ENCODE measurements at places on chromosomes 6 and 20.

- no peak for DNase-seq
Measured at GRCh38 chr6:148271711-148272439, 70.8 kb upstream of the SASH1 start.

GRCh38 chr6:168152980-168153379 is 74.0 kb upstream of the FRMD1 start:
- DNase-seq: no peak

DNA sequence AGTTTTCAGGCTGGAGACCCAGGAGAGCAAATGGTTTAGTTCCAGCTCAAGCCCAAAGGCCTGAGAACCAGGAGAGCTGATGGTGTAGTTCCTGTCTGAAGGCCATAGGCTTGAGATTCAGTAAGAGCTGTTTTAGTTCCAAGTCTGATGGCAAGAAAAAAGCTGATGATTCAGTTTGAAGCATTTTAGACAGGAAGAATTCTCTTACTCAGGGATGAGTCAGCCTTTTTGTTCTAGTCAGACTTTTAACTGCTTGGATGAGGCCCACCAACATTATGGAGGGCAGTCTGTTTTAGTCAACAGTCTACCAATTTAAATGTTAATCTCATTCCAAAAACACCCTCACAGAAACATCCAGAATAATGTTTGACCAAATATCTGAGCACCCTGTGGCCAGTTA is 2.5 kb downstream of the ZSCAN26 start:
- peak; percentile 88 for DNase-seq

DNA sequence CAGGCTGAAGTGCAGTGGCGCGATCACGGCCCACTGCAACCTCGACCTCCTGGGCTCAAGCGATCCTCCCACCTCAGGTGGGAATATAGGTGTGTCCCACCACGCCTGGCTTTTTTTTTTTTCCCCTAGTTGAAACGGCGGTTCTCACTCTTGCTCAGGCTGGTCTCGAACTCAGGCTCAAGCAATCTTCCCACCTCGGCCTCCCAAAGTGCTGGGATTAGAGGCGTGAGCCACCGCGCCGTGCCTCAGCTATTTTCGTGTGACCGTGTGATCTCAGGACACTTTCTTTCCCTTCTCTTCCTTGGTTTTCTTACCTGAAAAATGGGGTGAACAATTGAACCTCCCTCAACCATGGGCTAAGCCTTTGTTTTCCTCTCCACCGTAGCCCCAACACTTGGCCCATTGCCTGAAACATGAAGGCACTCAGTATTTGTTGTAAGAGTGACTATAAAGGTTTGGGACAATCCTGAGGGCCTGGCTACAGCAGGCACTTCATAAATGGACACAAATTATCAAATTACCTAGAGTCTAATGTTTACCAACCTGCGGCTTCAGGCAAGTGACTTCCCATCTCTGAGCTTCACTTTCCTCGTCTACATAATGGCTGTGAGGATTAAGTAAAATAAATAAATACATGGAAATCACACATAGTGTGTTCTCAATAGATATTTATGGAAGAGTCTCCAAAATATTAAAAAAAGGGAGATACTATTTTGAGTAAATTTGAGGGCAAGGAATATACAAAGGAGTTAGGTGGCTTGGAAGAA is 31.4 kb upstream of the ID1 start:
- no peak for DNase-seq

DNA sequence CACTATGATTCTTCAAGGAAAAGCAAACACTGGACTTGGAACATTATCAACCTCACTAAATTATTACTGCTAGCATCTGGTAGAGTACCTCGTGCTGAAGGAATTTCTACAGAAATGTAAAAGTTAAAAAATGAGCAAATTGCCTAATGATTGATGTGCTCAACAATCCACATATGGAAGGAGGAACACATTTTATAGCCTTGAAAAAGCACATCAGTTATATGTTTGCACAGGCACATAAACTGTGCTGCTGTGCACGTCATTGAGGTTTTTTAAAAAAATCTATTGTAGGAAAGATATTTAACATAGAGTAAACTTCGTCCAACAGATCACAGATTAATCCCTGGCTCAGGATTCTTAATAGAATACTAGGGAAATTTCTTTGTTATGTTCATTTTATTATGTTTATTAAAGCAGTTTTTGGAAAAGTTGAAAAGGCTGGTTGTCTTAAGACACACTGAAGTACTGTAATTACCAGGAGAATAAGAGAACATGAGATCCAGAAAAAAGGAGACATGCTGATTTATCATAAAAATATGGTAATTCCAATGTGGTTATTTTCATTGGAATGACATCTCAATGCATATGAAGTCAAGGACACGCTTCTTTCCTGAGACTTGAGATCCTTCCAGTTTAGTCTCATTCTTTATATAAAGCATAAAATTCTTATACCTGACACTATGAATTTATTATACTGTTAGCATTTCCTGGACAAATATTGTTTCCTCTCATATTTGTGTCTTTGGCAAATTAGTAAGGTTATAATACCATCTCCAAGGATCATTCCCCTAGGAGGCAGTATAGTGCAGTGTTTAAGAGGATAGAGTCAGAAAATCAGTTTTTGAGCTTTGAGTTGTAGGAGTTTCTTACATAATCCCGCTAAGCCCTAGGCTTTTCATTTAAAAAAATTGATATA is 511.1 kb downstream of the TENT5A start:
- DNase-seq: no peak

- peak; percentile 28 for DNase-seq
Measured at GRCh38 chr6:64815718-64816117, 891.3 kb downstream of the EYS start.

GRCh38 chr6:75557068-75557467 is 44.6 kb upstream of the SENP6 start:
- no peak for DNase-seq

GRCh38 chr20:62938105-62938888 is at the start of gene GID8:
Gene GID8, plus strand, starts transcription at chr20:62938147. Its CDS starts 3,356 bp downstream, at chr20:62941503.
- DNase-seq: peak; percentile 13

DNA sequence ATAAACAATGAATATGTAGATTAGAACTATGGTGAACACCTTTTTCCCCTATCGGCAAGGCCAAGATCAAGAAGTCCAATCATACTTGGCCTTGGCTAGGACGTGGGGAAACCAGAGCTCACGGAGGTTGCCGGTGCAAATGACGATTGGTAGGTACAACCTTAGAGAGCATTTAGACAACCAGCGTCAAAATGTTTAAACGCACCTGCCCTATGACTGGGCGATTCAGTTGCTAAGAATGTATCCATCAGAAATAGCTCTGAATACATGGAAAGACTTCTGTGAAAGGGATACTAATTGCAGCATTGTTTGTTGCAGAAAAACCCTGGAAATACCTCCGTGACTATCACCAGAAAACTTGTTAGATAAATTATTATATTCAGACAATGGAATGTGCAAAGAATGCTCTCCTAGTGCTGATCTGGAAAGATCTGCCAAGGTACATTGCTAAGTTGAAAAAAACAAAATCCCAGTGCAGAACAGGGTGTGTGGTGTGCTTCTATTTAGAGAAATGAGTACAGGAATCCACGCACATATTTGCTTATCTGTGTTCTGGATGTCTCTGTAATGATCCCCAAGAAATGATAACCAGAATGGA is 48.0 kb upstream of the PTPN1 start:
- DNase-seq: no peak

DNA sequence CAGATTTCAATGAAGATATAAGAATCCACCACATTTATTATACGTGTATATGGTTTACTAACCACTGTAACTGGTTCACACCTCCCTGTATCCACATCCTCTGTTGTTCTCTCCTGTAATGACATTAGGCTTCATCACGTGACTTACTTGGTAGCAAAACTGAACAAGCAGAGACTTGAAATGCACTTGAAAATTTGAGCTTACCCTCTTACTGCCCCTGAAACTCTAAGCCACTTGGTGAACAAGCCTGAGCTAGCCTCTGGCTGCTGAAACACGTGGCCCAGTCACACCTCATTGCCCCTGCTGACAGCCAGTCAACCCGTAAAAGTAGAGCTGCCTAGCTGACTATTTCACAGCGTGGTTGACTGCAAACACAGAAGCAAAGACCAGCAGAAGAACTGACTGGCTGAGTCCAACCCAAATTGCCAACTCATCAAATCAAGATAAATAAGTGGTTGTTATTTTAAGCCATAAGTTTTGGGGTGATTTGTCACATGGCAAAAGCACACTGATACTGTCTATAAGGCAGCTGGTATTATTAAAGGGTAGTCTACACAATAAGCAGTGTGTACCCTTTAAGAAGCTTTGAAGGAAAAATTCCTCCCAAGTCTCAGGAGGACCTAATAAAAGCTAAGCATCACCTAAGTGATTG is 109.0 kb downstream of the RALGAPA2 start:
- peak; percentile 43 for DNase-seq

- DNase-seq: no peak
Measured at GRCh38 chr20:15594158-15594695, 979.0 kb downstream of the KIF16B start.

- DNase-seq: no peak
Measured at GRCh38 chr6:159953091-159953601, 15.7 kb upstream of the IGF2R start.

- peak; percentile 55 for DNase-seq
Measured at GRCh38 chr20:20466341-20466879, 98.5 kb downstream of the INSM1 start.

- peak; percentile 40 for DNase-seq
Measured at GRCh38 chr6:88380618-88381288, 214.6 kb upstream of the CNR1 start.

- DNase-seq: no peak
Measured at GRCh38 chr6:88764081-88764480, 199.3 kb downstream of the RNGTT start.

GRCh38 chr6:158503846-158504245 is 56.0 kb upstream of the TMEM181 start:
- DNase-seq: no peak

- DNase-seq: peak; percentile 84
Measured at GRCh38 chr6:84652356-84653026, 111.9 kb downstream of the TBX18 start.

DNA sequence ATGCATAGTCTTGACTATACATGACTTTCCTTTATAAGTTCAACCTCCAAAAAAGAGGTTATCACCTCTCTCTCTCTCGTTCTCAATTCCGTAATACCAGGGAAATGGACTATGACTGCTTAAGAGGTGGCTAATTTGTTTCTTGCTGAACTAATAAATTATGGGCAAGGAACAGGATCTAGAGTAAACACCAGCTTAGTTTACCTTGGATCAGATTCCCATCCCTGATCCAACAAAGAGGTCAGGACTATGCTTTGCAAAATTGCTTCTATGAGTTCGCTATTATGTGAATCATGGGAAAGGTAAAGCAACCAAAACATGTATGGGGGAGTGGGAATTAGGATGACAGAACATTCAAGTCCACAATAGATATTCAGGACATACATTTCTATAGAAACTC is 630.7 kb downstream of the HACE1 start:
- DNase-seq: no peak

DNA sequence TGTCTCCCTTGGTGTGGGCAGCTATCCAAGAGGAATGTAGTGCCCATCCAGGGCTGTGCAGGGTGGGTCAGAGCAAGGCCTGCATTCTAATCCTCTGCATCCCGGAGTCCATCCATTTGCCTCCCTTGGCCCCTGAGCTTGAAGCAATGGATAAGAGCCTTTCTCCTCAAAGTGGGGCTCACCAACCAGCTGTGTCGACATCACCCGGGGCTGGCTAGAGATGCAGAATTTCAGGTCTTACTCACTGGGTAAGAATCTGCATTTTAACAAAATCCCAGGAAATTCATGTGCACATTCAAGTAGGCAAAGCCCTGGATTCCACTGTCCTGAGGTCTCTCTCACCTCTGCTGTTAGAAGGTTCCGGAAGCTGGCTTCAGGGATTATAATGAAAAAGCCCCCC is 95.3 kb downstream of the MDGA1 start:
- DNase-seq: no peak

DNA sequence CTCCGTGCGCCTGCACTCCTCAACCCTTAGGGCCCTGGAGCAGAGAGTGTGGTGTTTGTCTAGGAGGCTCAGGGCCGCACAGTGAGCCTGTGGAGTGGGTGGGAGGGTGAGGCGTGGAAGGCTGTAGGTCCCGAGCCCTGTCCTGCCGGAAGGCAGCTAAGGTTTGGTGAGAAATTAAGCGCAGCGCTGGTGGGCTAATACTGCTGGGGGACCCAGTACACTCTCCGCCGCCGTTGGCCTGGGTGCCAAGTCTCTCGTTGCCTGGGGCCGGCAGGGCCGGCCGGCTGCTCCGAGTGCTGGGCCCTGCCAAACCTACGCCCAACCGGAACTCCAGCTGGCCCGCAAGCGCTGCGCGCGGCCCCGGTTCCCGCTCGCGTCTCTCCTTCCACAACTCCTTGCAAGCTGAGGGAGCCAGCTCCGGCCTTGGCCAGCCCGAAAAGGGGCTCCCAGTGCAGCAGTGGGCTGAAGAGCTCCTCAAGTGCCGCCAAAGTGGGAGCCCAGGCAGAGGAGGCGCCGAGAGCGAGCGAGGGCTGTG is 40.4 kb upstream of the MCUR1 start:
- DNase-seq: no peak

- peak; percentile 89 for DNase-seq
Measured at GRCh38 chr6:15417811-15418210, 171.9 kb downstream of the JARID2 start.

GRCh38 chr6:40146902-40147301 is 212.6 kb upstream of the MOCS1 start:
- no peak for DNase-seq

DNA sequence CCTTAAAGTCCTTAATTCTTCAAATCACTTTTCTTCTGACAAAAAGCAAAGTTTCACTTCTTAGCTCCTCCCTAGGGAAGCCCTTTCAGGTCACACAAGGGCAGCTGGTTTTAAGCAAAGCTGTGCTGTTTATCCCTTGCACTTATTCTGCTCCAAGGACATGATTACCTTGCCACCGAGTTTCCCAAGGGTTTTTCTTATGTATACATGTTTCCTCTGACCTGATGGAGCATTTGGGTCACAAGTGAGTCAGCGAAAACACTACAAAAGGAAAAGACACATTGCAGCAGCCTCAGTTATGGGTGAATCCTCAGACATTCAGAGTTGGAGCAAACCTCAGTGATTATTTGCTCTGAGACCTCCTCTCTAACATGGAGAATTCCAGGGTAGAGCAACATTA is 26.6 kb upstream of the ILRUN start:
- DNase-seq: peak; percentile 33

DNA sequence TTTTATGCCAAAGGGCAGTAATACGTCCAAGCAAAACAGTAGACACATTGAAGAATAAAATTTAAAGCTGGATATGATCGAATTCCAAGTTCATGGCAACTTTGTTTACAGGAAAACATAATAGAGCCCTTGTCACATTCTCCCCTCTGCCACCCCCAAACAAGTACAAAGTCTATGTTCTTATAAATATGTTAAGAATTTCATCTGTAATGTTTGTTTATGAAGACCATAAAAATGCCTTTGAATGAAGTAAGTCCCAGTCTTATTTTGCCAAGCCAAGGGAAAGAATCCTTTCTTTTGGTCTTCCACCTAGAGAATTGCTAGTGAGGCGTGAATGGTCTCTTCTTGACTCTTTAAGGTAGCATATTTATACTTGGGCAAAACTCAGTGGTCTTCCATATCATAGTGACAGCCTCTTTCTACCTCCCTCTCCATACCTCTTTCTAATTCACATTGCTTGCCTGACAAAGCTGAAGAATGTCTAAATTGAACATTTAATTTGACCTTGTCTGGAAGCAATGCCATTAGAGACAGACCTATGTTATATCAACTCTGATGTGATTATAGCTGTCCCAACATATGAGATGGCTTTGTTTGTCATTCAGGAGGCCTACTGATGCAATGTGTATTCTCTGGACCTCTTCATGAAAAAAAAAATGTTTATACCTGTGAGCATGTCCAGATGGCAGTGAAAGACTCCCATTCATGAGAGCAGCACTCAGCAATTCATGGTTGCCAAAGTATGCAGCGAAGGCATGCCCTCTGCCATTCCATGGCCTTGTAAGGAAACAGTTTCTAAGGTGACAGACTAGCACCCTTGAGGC is 70.6 kb upstream of the CCN2 start:
- no peak for DNase-seq
